ENCODE measurements at places on chromosomes 5 and 9.

DNA sequence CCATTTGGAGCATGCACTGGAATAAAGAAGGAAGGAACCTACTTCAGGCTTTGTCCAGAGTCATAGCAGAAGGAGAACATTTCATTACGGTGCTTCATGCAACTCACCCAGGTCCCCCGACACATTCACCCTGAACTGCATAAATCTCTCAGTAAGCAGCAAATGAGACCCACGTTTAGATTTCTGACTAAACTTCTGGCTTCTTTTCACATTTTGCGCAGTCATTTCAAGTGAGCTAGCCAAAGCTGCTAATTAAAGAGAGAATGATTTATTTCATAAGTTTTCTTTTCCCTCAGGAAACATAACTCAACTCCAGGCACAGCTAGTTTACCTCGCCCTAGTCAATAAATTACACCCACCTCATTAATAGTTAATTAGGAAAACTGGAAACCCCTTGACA lies 88.6 kb upstream of the GAS1 start:
- DNase-seq: no peak

GRCh38 chr9:21233258-21233657 lies 5.2 kb upstream of the IFNA17 start:
- DNase-seq: no peak

DNA sequence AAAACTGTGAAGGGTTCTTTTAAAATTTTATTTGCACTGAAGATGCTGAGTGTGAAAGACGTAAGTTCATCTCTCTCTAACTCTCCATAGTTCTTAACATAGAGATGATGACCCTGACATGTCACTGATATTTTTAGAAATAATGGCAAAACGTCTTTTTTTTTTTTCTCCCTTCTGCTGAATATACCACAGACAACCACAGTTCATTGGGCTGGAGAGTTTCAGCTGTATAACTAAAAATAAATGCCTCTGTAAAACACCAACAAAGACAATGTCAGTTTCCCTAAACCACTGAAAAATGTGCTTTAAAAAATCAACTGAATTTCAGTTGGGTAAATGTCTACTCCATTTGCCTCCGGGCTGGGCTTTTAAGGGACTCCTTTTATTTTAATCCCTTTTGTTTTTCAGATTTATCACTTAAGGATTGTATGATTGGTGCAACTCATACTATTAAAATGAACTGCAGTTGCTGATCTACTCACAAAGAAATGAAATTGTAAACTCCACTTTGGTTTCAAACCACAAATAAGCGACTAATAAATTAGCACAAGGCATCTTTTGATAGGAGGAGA lies 830.9 kb upstream of the WWC1 start:
- no peak for DNase-seq

- DNase-seq: no peak
These were observed 1152.9 kb upstream of the CDH6 start for GRCh38 chr5:30040488-30041118.

DNA sequence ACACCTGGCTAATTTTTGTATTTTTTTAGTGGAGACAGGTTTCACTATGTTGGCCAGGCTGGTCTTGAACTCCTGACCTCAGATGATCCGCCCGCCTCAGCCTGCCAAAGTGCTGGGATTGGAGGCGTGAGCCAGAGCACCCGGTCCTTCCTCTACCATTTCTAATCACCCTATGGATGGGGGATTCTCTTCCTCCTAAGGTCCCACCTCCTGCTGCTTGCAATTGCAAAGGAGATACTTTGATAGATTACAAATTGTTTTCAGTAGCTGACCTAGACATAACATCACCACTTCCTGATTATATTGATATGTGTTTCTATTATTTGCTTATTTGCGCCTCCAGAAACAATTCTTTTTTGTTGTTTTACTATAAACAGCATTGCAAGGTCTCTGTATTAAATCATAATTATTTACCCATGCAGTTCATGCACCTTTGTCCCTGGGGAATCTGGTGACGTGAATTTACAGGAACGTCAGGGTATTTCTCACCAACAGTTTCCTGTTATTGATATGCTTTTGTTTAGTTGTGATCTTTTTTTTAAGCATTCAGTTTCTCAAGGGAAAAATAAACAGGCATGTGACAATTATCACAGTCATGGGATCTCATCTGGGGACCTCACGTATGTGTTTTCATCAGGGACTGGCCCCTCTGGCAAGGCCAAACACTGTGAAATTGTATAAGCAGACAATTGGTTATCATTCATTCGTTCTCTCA lies 43.2 kb downstream of the ESM1 start:
- DNase-seq: no peak

DNA sequence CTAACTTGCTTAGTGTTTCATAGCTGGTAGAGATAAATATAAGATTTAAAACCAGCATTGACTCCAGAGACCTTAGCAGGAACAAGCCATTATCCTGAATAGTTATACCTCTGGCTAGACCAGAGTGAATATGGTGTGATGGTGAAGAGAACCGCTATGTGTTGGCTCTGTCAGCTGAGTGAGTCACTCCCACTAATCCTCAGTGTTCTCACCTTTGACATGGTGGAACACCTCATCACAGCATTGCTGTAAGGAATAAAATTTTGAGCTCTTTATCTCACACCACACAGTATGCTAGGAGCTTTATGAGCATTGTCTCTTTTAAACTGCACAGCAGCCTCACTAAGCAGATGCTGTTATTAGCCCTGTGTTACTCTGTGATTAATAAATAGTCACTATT lies 90.7 kb upstream of the DHFR start:
- no peak for DNase-seq

DNA sequence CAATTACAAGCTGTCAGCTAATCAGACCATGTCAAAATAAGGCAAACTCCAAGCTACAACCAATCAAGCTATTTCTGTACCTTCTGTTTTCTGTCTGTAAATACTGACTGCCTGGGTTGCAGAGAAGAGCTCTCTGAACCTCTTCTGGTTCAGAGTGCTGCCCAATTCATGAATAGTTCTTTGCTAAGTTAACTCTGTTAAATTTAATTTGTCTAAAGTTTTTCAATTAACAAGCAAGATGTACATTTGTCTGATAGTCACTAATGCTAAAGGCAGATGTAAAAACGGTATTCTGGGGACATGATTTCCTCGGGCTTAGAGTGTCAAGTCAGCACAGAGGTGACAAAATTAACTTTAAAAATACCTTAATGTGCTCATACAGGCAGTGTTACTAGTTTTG lies 408.3 kb upstream of the CLINT1 start:
- DNase-seq: no peak

- DNase-seq: no peak
These were observed 755.4 kb upstream of the CTNND2 start for GRCh38 chr5:12659686-12660085.

Measured in CD4-positive, alpha-beta T cell treated with Interleukin-6 at 100 ng/mL for 8 hours (primary cell).